ENCODE measurements at places on chromosomes 1 and 21. TPM values are rescaled to one million over a fixed set of nuclear protein-coding genes. Genes with fewer than 3 reads are reported as not detected.
A peak's percentile ranks its signal among the peaks of the same experiment; 100 is the strongest.

DNA sequence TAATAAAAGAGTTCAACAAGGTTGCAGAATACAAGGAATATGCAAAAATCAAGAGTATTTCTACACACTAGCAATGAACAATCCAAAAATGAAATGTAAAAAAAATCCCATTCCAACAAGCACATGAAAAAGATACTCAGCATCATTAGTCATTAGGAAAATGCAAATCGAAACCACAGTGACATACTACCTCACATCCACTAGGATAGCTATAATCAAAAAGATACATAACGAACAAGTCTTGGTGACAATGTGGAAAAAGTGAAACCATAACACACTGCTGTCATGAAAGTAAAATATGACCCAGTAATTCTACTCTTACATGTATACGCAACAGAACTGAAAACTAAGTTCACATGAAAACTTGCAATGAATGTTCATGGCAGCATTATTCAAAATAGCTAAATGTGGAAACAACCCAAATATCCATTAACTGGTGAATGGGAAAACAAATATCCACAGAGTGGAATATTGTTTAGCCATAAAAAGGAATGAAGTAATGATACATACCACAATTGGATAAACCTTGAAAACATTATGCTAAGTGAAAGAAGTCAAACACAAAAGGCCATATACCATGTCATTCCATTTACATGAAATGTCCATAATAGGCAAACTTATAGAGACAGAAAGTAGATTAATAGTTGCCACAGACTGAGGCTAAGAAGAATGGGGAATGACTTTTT is 34.3 kb downstream of the PIK3R3 start:
- DNase-seq = no peak

- no peak for DNase-seq
Measured at GRCh38 chr1:53738205-53739108, 507 bp downstream of the GLIS1 start.

DNA sequence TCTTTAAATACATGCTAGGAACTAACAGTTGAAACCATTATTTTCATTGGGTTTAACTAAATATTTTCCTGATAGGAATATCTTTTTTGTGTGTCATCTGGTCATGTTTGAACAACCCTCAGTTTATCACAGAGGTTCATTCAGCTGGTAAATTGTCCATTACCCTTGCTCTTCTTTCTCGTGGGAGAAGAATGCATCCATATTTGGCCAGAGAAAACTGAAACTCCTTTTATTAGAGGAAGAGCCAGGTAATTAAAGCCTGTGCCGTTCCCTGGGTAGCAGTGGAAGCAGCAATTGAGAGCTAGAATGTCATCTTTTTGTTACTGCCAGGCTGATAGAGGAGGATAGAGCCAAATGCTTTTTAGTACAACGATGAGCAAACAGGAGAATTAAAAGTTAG is 587.2 kb upstream of the ZRANB2 start:
- no peak for DNase-seq

- no peak for DNase-seq
Measured at GRCh38 chr1:84933011-84933611, 40.1 kb upstream of the LPAR3 start.

DNA sequence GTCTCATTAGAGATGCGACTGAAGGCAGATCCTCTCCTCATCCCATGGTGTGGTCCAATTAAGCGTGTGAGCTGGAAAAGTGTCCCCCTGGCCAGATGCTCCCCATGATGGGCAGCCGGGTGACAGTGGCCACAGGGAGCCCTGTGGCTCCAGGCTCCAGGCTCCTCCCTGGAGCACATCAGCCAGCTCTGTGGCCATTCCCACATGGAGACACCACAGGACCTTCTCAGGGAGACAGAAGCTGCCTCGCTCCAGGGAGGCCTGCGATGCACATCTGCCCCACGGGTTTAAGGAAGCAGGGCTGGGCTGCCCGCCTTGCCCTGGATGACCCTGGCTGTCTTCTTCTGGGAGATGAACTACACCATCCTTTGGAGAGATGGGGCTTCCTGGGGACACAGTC is 99.9 kb upstream of the TLR5 start:
- DNase-seq = no peak

DNA sequence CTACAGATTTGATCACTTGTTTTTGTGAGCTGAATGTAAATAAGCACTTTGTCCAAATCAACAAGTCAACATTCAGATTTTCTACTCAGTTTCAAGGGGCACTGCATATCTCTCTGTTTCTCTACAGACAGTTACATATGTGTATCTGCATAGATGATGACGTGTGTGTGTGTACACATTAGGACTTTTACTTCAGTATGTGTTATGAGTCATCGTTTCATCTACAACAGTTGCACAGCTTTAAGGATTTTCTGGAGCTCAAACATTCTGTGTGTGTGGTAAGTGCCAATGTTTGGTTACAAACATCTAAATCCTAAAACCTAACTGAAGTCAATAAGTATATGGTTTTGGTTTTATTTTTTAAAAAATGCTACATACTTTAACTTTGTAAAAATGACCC is 494.5 kb upstream of the PBX1 start:
- no peak for DNase-seq

- no peak for DNase-seq
Measured at GRCh38 chr1:16409536-16410152, 27.6 kb downstream of the SPATA21 start.

GRCh38 chr1:173127369-173128307 is 76.9 kb upstream of the TNFSF18 start:
- DNase-seq = no peak

DNA sequence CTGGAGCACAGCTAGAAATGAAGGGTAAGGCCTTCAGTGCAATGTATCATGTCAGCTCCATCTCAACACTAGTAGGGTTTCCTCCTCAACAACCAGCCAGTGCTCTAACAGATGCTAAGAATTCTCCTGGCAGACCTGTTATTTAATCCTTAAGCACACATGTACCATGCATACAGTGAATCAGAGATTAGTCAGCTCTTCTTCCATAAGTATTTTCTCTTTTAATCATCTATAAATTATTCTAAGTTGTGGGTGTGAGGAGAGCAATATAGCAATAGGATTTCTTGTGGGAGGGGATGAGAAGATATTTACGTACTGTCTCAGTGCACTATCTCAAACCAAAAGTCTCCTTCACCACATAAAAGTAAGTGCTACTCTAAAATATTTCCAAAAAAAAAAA is 95.3 kb downstream of the COP1 start:
- DNase-seq = no peak

- DNase-seq = no peak
Measured at GRCh38 chr1:156346636-156347035, 8.3 kb downstream of the TSACC start.

DNA sequence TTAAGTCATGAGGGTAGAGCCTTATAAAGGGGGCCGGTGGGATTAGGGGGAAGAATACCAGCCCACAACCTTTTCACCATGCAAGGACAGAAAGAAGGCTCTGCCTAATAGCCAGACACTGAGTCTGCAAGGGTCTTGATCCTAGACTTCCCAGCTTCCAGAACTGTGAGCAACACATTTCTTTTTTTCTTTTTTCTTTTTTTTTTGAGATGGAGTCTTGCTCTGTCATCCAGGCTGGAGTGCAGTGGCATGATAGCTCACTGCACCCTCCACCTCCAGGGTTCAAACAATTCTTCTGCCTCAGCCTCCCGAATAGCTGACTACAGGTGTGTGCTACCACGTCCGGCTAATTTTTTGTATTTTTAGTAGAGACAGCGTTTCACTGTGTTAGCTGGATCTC is 1.7 kb upstream of the ARL8A start:
- no peak for DNase-seq

DNA sequence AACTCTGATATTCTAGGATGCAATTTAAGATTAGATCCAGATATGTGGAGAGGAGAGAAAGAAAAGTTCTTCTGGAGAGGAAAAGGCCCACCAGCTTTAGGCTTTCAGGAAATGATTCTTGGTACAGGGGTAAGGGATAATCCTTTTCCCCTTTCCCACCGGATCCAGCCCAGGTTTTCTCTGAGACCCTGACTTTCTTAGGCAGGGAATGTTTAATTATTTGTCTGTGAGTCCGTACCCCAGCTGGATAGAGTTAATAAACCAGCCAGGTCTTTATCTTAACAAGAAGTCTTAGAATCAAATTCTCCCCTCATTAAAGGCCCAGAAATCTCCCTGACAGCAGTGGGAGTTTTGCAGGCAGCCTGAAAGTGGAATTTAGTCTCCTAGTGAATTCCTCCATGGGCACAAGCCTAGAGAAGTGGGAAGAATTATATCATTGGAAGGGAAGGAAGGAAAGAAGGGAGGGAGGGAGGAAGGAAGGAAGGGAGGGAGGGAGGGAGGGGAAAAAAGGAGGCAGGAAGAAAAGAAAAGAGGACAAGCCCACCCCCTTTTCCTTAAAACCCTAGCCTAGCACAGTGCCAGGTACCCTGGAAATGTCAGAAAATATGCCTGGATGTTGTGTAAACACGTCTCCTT is 189.0 kb downstream of the PLPP3 start:
- DNase-seq = no peak

- no peak for DNase-seq
Measured at GRCh38 chr1:55670331-55671082, 455.3 kb upstream of the USP24 start.

GRCh38 chr1:147214325-147214724 is 10.8 kb downstream of the FMO5 start:
- no peak for DNase-seq

DNA sequence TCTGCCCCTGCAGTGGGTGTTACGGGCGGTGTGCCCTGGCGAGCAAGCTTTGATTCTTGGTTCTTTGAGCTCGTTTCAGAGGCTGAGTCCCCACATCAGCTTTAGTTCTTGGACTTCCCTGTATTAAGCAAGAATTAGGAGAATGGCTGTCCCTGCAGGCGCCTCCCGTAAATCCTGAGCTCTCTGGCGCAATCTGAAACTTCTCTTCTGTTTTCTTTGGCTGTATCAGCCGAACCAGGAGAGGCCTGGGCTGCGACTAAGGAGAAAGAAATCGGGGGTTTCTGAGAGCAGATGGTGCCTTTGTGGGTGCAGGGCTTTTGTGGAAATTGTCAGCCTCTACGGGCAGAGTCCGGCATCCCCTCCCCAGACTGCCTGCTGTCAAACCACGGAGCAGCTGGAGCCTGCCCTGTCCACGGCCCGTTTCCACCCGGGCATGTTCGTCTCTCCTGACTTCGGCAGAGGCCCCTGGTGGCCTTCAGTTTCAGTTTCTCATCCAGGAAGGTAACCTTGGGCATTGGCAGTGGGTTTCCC is 17.9 kb downstream of the CSTB start:
- DNase-seq = no peak

DNA sequence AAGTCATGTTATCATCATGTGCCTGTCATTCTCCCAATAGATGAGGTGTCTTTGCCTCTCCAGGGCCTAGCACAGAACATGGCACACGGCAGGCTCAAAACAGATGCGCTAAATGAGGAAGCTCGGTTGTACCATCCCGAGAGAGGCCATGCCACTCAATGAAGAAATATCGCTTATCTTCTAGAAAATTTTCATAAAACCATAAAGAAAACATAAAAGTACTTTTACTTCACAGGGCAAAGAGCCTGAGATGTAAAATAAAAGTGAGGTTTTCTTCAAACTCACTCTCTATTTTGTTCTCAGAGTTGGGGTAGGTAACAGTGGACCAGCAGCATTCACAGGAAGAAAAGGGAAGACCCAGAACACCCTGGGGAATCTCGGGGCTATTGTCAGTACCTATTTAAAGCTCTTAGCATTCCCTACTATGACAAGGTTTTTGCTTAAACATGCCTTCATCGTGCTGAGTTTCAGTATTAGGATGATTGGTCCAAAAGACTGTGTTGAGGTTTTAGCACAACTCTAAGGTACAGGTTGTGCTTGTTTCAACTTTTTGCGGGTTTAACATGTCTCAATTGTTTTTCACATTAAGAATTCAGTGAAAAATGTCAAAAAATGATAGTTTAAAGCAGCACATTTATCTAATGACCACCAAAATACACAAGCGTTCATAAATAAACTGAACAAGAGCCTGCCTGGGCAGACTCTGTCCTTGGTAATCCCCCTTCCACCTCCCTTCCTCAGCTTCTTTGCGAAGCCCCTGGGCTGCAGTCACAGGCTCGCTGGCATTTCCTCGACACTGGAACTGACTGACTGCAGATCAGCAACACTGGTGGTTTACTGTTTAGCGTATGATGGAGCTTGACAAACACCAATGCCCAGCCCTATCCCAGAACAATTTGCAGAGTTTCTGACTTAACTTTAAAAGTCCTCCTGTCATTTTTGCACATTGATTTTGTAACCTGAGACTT is 55.6 kb downstream of the COQ8A start:
- peak; percentile 75 for DNase-seq

DNA sequence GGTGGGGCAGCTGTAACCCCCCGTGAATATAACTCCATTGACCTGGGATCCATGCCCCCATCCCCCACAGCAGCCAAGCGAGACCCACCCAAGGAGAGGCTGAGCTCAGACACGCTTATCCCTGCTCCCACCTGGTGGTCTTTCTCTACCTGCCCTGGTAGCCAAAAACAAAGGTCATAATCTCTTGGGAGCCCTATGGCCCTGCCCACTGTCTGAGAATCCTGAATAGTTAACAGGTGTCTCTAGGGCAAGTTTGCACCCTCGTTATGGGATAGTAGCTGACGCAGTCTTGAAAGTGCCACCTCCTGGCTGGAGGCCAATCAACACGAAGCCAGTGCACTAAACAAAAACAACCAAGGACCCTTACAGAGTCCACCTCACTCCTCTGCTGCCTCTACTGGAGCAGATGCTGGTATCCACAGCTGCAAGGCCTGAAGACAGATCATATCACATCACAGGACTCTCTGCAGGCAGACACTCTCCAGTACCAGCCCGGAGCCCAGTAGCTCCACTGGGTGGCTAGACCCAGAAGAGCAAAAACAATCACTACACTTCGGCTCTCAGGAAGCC is 134.3 kb upstream of the C1orf174 start:
- no peak for DNase-seq

- DNase-seq = no peak
Measured at GRCh38 chr1:13732971-13733667, 33.1 kb downstream of the PRDM2 start.

DNA sequence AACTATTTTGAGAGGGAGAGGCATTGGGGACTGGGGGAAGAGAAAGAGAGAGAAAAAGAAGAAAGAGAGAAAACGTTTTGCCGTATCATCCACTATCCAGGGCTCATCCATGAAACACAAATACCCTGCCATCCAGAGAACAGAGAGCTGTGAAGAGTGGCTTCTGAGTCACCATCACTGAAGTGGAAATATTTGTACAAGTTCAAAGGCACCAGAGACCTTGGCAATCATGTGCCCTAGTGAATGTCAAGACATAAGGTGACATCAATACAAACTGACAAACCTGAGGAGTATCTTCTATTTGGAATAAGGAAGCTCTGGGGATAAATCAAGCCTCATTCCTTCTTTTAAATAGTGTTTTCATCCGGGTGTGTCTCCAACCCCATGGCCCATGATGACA is 197.2 kb upstream of the PROX1 start:
- no peak for DNase-seq

Gene LCE3E
- total RNA-seq = not detected

Gene CD1D
- 0.72 TPM for total RNA-seq

Gene FCRL2
- total RNA-seq = 0.36 TPM

Gene GABPB2
- 9.4 TPM for total RNA-seq

Gene ILDR2
- 5.4 TPM for total RNA-seq

Gene PLK3
- total RNA-seq = 20.9 TPM

Gene AMY1A
- not detected for total RNA-seq

Gene FCN3
- total RNA-seq = 0.32 TPM

Gene LMOD1
- total RNA-seq = 0.15 TPM

Gene PLXNA2
- total RNA-seq = 0.08 TPM

Gene PTGS2
- total RNA-seq = not detected

Gene INSRR
- not detected for total RNA-seq

Gene DDI2
- total RNA-seq = 29.1 TPM
